Activated CD8-positive, alpha-beta memory T cell treated with anti-CD3 and anti-CD28 coated beads for 36 hours (primary cell): ENCODE measurements at places on chromosomes 4 and X. TPM values are rescaled to one million over a fixed set of nuclear protein-coding genes. Genes with fewer than 3 reads are reported as not detected.

Gene UGT2A3
- not detected for total RNA-seq

Gene EGF
- not detected for total RNA-seq

Gene EPHA5
- not detected for total RNA-seq

Gene NUDT11
- total RNA-seq, result 1.9 TPM

Gene MAGEB2
- total RNA-seq, result not detected

Gene CTAG2
- 48.2 TPM for total RNA-seq

Gene MAGED2
- 34.4 TPM for total RNA-seq

Gene KCTD8
- not detected for total RNA-seq

Gene UGT2A1
- total RNA-seq, result not detected
